ENCODE measurements at places on chromosomes 7 and 10. TPM values are rescaled to one million over a fixed set of nuclear protein-coding genes. Genes with fewer than 3 reads are reported as not detected.
A peak's percentile ranks its signal among the peaks of the same experiment; 100 is the strongest.

The MMD2 gene
- 0.11 TPM for total RNA-seq

The PLEKHS1 gene
- total RNA-seq: 0.42 TPM

The NRCAM gene
- 9.7 TPM for total RNA-seq

The GFRA1 gene
- total RNA-seq: 60.9 TPM

The CARD11 gene
- total RNA-seq: 5.0 TPM

GRCh38 chr10:88926566-88927415 is 25.8 kb downstream of the ACTA2 start:
- no peak for DNase-seq

- no peak for DNase-seq
Measured at GRCh38 chr7:15891151-15891881, 204.8 kb upstream of the MEOX2 start.

- DNase-seq: peak; percentile 72
Measured at GRCh38 chr7:47818796-47819606, 129.3 kb downstream of the PKD1L1 start.

GRCh38 chr7:2411815-2412586 is 8.6 kb downstream of the CHST12 start:
- no peak for DNase-seq

DNA sequence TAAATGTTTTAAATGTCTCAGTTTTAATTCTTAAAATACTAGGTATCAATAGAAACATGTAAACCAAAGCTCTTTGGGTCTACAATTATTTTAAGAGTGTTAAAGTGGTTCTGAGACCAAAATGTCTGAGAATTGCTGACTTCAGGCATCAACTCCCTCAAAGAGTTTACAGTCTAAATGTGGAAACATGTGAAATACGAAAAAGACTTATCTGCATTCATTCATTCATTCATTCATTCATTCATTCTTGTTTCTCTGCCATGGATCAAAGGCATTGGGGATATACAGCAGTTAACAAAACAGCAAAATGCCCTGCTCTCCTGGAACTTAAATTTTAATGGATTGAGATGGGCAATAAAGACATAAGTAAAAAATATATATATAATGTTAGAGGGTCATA is 69.8 kb downstream of the BLNK start:
- no peak for DNase-seq

DNA sequence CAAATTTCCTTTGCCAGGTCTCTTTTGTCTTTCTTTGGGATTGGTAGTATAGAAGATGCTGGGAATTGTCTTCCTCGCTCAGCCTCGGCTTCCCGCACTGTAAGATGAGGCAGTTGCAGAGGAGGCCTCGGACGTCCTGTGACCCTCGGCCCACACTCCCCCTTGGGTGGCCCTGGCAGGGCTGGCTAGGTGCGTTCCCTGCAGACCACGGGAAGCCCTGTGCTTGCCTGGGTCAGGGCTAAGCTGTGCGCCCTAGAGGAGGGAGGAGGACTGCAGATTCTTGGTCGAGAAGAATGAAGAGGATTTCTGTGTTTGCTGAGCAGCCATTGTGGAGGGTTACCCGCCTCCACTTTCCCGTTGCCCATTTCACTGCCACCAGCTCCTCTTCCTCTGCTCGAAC is 42.8 kb downstream of the WIPI2 start:
- no peak for DNase-seq

- DNase-seq: no peak
Measured at GRCh38 chr7:126689037-126689436, 563.7 kb downstream of the GRM8 start.

DNA sequence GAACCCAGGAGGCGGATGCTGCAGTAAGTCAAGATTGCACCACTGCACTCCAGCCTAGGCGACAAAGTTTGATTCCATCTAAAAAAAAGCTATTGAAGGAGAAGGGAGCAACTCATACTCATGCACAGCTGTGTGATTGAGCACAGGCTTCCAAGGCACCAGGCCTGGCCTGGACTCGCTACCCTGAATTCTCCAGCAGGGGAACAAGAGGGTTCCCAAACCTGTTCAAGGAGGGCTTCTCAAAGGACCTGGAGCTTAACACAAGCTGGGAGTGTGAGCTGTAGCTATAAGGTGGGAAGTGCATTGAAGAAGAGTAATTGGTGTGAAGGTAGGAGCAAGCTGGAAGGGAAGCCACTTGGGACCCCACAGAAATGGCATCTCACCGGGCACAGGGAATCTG is 15.1 kb upstream of the DDIT4 start:
- DNase-seq: no peak

DNA sequence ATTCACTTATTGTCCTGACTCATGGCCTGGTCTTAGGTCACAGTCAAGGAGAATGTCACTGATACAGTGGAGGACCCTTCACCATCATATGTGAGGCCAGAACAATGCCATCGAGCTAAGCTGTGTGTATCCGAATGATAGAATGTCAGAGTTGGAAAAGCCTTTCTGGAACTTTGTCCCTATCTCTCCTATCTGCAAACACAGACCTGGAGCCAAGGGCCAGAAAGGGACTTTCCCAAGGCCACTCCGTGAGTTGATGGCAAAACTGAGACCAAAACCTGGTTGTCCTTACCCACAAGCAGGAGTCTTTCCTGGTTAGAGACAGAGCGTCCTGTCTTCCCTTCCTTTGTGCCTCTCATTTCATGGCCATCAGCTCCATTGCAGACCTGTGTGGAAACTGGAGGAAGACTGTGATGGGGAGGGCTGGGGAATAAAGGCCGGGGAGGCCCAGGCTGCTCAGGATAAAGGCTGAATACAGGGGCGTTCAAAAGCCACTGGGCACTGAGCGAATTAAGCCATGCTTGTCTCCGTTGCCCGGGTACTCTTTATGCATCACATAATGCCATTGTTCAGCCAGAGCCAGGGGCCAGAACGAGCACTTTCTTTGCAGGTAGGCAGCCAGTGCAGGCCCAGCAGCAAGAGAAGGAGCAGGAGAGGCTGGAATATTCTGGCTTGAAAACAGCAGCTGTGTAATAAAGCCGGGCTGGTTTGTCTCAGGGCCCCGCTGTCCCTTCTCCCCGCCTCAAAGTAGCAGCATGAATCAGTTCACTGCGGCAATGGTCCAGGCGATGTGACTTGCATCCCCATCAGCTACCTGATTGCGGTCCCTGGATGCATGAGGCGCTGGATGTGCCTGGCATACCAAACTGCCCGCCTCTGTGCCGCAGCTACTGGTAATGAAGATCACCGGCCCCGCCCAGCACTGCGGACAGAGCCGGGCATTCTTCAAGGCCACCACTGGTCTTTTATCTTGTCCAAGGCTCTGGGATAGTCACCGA is 143.0 kb downstream of the RPS24 start:
- no peak for DNase-seq

DNA sequence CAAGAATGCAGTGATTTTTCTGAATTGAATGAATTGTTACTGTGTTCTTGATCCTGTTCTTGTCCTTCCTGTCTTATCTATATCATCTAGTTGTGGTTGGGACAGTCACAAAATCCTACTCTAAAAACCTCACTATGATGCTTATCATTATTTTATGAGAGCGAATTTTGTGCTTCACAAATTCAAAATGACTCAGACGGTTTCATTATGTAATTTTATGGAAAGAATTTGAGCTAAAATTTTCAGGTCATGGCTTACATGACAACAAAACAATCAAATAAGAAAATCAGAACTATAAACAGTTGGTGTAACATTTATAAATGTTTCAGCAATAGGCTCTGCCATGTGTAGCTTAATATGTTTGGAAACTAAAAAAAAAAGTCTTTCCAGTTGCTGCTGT is 6.9 kb downstream of the PRKAR2B start:
- DNase-seq: no peak

DNA sequence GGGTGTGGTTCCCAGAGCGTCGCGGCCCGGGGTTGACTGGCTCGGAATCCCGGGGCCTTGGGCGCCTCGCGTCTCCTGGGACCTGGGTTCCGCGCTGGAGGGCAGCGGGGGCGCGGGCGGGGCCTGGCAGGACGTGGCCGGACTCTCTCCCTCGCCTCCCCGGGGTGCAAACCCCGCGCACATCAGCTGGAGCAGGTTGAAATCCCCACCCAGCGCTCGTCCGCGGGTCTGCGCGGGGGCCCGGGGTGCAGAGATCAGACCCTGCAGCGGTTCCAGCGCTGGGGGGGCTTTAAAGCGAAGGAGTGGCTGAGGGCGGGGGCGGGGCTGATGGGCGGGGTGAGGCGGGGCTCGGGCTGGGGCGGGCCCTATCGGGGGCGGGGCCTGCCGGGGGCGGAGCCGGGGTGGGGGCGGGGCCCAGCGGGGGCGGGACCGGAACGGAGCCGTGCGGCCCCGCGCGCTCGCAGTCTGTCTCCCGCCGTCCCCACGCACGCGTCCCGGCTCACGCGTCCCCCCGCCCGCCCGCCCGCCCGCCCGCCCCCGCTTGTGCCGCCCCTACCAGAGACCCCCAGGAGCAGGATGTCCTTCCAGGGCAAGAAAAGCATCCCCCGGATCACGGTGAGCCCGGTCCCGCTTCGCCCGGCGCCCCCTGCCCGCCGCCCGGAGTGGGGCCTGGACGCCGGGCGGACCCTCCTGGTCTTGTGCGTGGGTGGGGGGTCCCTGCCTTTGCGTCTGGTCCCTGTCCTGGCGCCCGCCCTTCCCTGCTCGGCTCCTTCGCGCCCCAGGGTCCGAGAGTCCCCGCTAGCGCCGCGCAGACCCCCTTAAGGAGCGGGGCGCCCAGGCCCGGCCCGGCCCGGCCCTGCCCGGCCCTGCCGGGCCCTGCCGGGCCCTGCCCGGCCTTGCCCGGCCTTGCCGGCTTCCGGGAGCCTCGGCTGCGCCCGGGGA is at the start of gene DPYSL4:
TSS of gene DPYSL4 (plus strand) at position 461 of the 942 bp plus-strand sequence. CDS start at position 577, 116 bp downstream.
- no peak for DNase-seq

DNA sequence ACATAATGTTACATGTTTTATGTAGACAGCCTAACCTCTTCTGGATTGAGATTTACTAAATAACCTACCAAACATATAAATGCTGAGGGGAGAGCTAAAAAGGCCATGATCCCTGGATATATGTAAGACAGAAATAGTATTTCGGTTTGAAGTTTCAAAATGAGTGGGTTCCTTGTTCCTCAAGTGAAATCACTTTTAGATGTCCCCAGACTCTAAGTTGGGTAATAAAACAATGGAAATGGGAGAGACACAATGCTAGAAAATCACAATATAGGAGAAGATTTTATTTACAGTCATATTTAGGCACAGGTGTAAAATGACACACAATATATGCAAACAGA is 56.5 kb downstream of the SHTN1 start:
- no peak for DNase-seq

DNA sequence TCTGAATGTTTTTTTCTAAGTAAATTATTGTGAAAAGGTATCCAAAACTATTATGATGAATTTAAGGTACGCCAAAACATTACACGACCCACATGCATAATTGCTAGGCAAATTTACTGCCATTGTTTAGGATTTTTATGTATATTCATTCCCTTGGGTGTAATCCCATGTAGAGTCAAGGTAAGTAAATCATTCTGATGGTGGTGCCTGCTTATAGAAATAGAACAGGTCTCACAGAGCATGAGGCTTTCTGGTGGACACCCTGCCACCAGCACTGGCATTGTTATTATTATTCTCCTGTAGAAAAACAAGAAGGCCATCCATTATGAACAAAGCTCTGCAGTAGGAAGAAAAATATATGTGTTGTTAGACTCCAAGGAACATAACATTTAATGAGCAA is 111.7 kb upstream of the ZNF804B start:
- no peak for DNase-seq

GRCh38 chr10:31838065-31838464 is 90.6 kb downstream of the ARHGAP12 start:
- no peak for DNase-seq

- DNase-seq: no peak
Measured at GRCh38 chr10:60043561-60044241, 137.3 kb upstream of the CCDC6 start.

GRCh38 chr7:28517606-28518005 is 105.3 kb downstream of the CREB5 start:
- no peak for DNase-seq

- DNase-seq: no peak
Measured at GRCh38 chr7:107543338-107543993, 20.3 kb downstream of the COG5 start.

GRCh38 chr7:40544871-40545303 is 410.1 kb downstream of the SUGCT start:
- DNase-seq: peak; percentile 20

- DNase-seq: no peak
Measured at GRCh38 chr10:32229170-32229569, 117.8 kb downstream of the EPC1 start.

DNA sequence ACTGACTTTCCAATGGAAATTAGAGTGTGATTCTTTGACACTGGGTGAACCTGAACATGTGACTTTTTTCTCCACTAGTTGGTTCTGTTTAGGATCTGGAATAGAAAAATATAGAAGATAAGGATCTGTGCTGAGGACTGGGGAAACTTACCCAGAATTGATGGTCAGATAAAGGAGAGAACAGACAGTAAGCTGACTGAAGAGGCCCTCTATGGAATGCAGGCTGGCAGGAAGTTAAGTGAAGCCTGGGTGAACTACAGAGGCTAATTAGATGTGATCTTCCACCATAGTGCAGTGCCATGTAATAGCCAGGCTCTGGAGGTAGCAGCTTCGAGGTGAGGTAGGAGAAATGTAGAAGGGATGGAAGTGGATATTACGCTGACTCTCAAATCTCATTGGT is 455.3 kb downstream of the PLXDC2 start:
- DNase-seq: no peak

- no peak for DNase-seq
Measured at GRCh38 chr10:62250594-62251198, 17.9 kb downstream of the RTKN2 start.

DNA sequence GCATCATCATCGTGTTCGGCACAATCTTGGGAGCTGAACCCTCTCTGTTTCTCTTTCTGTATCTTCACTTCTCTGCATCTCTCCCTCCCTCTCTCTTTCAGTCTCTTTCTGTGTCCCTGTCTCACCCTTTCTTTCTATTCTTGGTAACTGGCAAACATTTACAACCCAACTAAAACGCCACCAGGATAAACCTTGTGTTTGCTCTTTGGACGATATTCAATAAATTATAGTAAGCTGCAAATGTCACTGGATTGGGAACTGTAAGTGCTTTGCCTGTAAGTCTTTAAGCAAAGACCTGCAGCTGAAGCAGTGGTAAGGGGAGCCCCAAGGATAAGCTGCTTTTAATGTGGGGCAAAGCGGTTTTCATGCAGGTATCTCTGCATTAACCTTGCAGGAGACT is 558.0 kb upstream of the MKI67 start:
- DNase-seq: no peak

GRCh38 chr7:29330136-29330535 is 135.6 kb downstream of the CHN2 start:
- no peak for DNase-seq
